ENCODE measurements at places on chromosomes 5 and 9. TPM values are rescaled to one million over a fixed set of nuclear protein-coding genes. Genes with fewer than 3 reads are reported as not detected.

Gene FOXD4L6
- total RNA-seq: not detected

Gene NR4A3
- total RNA-seq: 37.7 TPM

DNA sequence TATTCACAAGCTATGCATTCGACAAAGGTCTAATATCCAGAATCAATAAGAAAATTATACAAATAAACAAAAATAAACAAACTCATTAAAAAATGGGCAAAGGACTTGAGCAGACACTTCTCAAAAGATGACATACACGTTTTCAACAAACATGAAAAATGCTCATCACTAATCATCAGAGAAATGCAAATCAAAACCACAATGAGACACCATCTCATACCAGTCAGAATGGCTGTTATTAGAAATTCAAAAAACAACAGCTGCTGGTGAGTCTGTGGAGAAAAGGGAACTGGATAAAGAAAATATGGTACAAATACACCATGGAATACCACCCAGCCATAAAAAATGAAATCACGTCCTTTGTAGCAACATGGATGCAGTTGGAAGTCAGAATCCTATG, 45.1 kb upstream of the PUM3 start:
- DNase-seq: no peak

DNA sequence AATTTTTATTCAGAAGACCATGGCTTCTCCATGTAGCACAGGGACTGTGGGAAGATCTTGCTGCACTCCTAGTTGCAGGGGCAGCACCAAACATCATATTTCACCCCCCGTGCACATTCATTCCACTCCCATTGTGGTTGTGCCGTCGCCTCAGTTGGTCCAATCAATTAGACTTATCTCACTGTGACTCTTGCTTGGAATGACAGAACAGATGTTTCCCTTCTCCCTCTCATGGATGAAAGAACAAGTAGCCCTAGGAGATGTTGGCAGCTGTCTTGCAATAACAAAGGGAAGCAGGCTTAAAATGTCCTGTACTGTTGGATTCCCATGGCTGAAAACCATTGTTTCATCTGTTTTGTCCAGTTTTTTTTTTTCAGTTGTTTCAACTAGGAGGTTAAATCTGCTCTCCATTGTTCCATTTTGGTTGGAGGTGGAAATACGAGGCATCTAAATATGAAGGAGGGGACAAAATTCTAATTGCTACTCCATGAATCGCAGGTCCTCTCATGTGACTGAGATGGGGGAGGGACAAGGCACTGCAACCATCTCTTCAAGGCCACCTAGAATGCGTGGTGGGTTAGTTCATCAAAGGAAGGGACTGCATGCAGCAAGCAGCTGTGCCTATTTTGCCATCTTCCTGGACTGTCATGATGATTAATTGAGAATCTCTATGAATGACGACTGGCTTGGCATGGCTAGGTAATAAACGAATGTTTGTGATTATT, 214.4 kb downstream of the NSG2 start:
- DNase-seq: no peak

DNA sequence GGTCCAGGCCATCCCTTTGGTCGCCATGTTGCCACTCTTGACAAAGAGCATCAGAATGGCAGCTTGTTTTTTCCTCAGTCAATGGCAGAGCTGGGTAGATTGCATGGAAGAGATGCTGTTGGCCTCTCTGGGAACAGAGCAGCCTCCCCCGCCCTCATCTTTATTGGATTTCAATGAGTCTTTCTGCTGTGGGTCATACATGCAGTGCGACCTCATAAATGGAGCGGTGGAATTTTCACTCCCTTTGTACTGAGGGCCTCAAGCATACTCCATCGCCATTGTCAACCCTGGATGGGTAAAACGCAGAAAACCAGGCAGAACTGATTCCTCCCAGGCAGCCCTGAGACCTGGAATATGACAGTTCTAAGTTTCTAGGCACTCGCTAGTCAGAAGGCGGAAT, 71.8 kb downstream of the ZNF618 start:
- no peak for DNase-seq

DNA sequence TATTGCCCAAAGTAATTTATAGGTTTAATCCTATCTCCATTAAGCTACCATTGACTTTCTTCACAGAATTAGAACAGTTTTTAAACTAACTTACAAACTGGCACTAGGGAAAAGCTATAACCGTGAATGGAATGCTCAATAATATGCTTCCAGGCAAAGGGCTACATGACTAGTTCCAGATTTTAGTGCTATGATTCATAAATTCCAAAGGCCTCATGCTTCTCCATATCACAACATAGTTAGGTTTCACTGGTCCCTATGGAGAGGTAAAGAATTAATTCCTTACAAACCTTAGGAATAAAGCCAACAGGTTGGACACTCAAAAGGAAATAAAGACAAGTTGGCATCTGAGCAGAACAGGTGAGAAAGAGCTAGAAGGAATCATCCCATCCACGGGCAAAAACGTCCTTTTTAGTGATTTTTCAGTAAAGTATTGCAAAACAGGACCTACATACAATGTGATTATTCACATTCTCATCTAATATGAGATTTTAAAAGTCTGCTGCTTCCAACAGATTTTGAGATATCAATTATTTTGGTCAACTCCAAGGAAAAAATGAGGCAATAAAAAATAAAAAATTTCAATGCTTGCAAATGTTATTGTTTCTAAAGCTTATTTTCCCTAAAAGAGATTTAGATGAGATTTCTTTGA, 97.0 kb upstream of the TARS1 start:
- no peak for DNase-seq

Measured in CD8-positive, alpha-beta memory T cell (primary cell).